Thyroid gland (tissue), 4 donors: ENCODE measurements at places on chromosomes 11 and 22.

GRCh38 chr11:70226967-70227366 lies 23.9 kb downstream of the FADD start:
- DNase-seq: no peak

DNA sequence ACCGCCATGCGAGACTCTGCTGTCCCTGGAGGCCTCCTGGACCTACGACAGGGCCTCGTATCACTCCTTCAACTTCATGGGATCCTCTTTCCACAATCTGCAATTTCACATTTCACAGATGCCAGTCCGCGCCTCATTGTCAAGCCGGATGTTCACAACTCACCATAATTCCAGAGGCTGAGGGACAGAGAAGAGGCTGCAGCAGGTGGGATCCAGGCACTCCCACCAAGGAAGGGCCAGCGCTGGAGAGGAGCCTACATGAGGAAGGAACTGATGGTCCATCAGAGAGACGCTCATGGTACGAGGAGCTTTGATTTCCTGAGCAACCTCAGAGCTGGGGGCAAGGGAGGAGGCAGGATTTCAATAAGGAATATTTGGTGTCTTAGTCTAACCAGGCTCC lies 495.0 kb downstream of the BRD1 start:
- DNase-seq: no peak

- no peak for DNase-seq
These were observed 1408.4 kb upstream of the TENM4 start for GRCh38 chr11:80849253-80849652.

DNA sequence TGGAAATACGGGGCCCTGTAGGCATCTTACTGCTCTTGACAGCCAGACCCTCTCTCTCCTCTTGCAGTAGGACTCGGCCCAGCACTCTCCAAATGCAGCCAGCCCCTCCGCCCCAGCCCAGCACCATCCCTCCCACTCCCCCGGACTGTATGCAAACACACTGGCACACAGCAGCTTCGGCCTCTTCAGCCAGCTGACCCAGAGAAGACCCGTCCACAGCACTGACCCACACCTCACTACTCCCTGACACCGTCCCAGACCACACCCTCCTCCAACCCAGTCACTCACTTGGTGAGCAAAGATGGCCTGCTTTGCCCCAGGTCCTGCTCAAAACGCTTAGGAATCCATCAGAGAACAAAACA lies 164.6 kb downstream of the IGLL1 start:
- DNase-seq: no peak

DNA sequence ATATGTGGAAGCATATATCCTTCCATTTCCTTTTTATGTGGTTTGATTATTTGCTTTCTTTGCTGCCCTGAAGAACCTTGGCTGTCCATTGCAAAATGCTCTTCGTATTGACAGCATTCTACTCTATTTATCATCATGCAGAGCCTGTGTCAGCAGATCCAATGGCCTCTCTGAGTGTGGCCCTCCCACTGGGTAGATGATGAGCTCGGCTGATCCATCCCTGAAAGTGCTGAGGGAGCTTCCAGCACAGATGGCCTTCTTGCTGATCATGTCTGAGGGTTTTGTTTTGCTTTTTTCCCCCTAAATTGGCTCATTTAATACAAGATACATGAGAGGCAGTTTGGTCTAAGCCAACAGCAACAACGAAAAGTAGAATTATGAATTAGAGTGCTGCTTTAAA lies 181.0 kb downstream of the GRIA4 start:
- no peak for DNase-seq
